ENCODE measurements at places on chromosomes 1 and 21.

DNA sequence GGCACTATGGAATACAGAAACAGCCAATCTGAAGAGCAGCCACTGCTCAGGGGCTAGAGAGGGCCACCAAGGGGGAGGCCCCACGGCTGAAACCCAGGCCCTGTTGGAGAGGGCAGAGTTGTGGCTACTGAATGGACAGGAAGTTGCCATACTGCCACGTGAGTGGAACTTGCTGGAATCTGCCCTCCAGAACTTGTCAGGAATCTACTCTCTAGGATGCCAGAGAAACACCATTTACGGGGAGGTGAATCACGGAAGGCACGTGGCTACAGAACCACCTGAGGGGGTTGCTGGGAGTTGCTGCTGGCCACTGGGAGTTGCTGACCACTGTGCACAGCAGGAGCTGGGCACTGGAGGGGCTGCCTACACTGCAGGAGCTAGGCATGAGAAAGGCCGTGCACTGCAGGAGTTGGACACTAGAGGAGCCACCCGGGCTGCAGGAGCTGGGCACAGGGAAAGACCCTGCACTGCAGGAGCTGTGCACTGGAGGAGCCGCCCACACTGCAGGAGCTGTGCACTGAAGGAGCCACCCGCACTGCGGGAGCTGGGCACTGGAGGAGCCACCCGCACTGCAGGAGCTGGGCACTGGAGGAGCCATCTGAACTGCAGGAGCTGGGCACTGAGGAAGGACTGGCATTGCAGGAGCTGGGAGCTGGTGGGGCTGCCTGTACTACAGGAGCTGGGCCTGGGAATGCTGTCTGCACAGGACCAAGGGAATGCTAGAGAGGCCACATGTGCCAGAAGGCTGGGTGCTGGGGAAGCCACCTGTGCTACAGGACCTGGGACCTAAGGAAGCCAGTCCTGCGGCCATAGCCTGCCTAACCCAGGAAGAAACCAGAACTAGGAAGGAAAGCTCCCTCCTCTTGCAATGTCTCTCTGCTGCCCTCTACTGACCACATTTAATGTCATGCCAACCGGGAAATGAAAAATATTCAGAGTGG lies 343.4 kb downstream of the MATN1 start:
- no peak for DNase-seq

DNA sequence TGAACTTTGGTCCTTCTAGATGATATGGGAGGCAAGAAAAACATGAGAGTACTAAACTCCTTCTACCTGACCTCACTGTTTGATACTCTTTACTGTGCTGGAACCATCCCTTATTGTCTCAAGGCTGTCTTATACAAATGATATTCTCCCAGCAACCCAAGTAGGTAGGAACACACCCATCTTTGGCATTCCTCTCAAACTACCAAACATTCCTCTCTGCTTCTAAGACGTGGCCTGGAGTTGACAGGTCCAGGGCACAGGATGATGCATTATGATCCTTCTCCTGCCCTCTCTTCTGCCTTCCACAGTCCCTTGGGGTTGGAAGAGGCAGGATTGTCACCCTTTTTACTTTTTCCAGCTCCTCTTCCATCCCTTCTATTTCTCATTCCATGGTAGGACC lies 90.5 kb downstream of the SPATA17 start:
- no peak for DNase-seq

DNA sequence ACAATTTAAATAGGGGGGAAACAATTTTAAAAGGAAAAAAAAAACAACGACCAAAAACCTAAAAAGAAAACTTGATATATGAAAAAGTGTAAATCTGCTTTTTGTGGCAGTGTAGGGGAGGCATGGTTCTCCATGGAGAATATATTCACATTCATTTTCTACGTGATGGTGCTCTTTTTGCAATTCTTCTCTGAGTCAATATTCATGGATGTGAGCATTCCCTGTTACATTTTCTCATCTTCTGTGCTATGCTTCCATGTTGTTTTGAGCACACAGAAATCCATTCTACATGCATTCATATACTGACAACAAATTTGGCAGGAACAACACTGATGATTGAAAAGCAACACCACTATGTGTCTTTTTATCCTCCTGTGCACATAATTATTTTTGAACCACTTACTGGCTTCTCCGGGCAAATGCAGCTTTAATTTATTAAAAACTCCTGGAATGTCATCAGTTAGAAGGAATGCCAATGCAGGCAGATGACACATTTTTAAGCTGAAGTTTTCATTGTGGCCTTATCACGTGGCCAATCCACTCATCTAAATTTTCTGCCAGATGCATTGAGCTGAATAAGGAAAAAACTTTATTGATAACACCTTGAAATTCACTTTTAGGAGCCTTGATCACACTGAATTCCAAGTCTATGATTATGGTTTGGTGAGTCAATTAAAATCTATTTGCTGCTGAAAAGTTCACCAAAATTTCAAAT lies 590.6 kb downstream of the NUF2 start:
- DNase-seq = no peak

GRCh38 chr1:221946768-221947167 lies 204.9 kb upstream of the DUSP10 start:
- DNase-seq = no peak

DNA sequence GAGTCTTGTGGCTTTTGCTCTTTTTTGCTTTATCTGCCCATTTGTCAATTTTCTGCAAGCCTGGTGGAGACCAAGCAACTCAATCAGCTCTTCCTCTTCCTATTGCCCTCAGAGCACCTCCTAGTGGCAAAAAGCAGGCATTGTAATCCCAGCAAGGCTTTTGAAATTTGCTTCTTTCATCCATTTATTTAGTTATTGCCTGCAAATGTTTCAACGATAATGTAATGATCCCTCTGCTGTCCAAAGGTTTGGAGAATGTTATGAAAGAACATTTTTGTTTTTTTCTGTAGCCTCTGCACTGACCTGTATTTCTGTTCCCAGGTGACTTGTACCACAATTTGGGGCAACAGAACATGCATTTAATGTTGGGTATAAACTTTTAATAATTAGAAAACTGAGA lies 127.8 kb downstream of the GABPA start:
- no peak for DNase-seq

- no peak for DNase-seq
Measured at GRCh38 chr1:34712007-34712688, 42.7 kb upstream of the GJB5 start.

GRCh38 chr21:17578162-17578561 lies 34.5 kb downstream of the BTG3 start:
- DNase-seq = no peak

- no peak for DNase-seq
Measured at GRCh38 chr21:17611414-17612022, 1.2 kb downstream of the BTG3 start.

DNA sequence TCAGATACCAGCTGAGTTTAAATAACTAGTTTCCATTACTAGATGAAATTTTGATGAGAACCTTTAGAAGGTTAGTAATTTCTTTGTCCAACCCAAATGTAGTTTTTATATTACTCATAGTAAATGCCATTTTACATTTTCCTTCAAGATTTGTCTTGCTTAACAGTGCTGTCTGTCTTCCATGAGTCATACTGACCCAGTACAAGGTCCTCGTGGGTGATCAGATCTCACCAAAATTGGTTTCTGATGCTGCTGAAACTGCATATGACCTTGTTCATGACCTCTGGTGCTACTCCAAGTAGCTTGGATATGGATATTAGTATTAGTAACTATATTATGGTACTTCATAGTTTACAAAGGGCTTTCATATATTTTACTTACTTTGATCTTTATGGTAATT lies 207.1 kb downstream of the RYR2 start:
- DNase-seq = no peak

DNA sequence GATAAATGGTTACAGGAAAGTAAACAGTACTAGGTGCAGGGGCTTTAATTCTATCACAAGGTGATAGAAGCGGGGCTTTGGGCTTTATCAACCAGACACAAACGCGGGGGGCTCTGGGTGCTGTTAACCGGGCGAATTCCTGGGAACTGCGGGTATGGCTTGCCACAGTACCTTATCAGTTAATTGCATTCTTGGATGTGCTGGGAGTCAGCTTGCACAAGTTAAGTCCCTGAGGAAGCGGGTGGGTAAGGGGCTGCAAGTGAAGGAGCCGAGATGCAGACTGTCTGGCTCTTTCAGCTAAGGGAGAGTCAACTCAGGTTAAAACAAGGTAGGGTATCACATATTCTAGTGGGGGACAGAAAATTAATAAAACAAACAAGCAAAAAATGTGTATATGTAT lies 661 bp downstream of the GBP4 start:
- DNase-seq = no peak

GRCh38 chr1:168408539-168408865 lies 127.8 kb downstream of the TBX19 start:
- no peak for DNase-seq

DNA sequence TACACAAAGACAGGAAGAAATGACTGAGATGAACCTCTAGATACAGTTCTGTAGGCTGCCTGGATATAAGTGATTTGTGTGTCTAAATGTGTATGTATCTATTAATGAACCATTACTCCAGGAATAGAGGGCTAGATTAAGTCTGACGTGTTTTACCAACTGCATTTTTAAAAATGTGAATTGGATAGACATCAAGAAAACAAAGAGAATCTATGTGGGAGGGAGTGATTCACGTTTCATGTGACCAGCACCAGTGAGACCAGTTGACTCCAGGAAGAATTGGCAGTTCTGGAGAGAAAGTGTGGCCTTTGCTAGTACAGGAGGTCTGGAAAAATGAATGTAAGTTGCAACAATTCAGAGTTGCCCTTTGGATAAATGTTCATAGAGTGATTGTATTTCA lies 53.4 kb upstream of the RGS21 start:
- DNase-seq = no peak

- DNase-seq = no peak
Measured at GRCh38 chr1:228356897-228357680, 49.5 kb downstream of the TRIM11 start.

- DNase-seq = no peak
Measured at GRCh38 chr1:61692155-61692800, 32.7 kb downstream of the TM2D1 start.

GRCh38 chr1:182752077-182752988 lies 37.2 kb upstream of the NPL start:
- DNase-seq = no peak

DNA sequence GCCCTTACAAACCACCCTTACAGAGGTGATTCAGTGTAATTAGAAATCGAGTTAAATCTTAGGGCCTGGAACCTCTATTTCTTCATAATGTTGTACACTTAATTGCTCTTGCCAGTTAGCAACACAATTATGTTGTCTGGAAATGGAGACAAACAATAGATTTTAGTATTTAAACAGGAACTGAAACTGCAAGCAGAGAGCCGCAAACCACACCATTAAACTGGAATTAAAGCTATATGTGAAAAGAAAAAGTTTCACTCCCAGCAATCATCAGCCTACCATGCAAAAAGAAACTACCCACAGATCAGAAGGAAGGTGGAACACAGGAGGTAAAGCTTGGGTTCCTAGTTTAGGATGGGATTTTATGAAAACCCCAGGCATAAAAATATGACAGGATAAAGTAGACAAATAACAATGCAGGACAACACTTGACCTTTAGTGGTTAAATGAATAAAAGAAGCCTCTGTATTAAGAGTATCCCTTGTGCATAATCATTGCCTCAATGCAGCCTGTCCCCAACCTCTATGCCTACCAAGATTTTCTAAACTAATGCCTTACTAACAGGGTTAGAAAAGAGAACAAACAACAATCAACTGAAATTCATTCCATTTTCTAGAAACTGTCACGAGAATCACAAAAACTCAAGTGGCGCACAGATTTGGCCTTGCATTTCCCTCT lies 304.3 kb upstream of the ESRRG start:
- DNase-seq = no peak

GRCh38 chr1:234925440-234926263 lies 203.0 kb downstream of the TOMM20 start:
- no peak for DNase-seq

DNA sequence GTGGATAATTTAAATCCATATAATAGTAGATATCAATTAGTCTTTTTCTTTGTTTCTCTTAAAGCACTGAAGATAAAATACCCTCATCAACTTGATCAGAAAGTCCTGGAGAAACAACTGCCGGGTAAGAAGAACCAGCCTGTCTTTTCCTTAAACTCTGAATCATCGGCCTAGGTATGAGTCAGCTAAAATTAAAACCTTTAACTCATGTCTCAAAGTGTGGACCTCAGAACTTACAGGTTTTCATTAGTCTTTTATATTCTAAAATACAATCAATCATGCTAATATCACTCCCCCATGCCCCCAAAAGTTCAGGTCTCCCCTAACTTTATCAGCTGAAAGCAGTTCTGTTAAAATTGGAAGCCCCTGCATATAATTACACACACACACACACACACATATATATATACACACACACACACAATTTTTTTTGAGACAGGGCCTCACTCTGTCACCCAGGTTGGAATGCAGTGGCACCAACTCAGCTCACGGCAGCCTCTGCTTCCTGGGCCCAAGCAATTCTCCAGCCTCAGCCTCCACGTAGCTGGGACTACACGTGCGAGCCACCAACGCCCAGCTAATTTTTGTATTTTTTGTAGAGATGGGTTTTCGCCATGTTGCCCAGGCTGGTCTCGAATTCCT lies 61.3 kb downstream of the B3GALNT2 start:
- DNase-seq = no peak

DNA sequence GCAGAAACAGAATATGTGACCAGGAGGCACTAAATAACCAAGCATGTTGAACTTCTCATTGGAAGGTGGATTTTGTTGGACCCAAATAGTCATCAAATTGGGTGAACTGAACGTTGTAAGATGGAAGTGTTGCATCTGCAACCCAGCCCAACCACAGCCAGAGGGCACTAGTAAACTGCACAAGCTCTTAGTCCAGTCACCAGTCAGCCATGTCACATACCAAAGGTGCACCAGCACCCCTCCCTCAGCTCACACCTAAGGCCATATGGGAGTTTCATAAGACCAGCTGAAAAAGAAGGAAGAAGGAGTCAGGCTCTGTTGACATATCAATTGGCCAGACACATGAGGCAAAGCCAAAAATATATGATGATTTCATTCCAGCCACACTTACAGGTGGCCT lies 481.7 kb upstream of the NR5A2 start:
- DNase-seq = no peak

DNA sequence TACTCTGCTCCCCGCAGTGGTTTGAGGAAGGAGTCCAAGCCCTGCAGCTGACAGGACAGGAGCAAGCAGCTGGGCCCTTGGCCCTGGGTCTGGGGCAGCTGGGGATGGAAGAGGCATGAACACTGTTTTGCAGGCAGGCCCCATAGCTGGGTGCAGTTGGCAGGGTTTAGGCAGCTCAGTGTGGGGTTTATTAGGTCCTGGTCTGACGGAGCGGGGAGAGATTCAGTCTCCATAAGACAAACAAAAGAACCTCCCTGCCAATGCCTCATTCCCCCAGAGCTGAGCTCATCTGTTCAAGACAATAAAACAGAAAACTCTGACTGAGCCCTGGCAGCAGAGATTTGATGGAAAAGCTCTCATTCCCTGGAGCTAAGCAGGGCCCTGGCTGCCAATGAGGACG lies 37.3 kb downstream of the OLFML2B start:
- no peak for DNase-seq

DNA sequence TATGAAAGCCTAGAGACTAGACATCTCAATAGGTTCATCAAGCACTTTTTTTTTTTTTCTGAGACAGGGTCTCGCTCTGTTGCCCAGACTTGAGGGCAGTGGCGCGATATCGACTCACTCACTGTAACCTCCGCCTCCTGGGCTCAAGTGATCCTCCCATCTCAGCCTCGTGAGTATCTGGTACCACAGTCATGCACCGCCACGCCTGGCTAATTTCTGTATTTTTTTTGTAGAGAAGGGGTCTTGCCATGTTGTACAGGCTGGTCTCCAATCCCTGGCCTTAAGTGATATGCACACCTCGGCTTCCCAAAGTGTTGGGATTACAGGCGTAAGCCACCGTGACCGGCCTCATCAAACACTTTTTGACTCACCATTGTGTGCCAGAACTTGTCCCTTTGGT lies 613 bp upstream of the GPATCH4 start:
- no peak for DNase-seq

- no peak for DNase-seq
Measured at GRCh38 chr1:221751226-221751887, 9.5 kb upstream of the DUSP10 start.

Data from cortex of kidney (tissue), 1 donor.